CD8-positive, alpha-beta memory T cell (primary cell): ENCODE measurements at places on chromosomes 3 and 15. TPM values are rescaled to one million over a fixed set of nuclear protein-coding genes. Genes with fewer than 3 reads are reported as not detected.
A peak's percentile ranks its signal among the peaks of the same experiment; 100 is the strongest.

GRCh38 chr3:83034806-83035703 is 1273.6 kb upstream of the GBE1 start:
- DNase-seq: no peak

GRCh38 chr3:80215191-80215590 is 447.4 kb upstream of the ROBO1 start:
- DNase-seq: no peak

- no peak for DNase-seq
Observed at GRCh38 chr15:35437157-35437556, 108.8 kb downstream of the DPH6 start.

DNA sequence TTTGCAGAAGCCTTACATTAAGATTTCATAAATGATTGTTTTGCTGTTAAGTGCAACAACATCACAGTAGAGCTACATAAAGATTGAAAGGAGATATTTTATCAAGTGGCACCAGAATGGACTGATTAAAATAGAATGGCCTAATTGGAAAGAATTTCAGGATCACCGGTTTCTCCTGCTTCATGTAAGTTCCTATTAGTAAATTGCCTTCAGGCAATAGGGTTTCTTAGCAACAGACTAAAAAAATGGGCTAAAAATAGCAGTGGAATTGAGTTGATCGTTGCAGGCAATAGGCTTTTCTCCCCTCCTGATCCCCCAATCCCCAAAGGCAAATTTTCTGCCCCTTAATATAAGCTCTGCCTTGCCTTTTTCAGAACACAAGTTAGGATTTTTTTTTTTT is 917 bp downstream of the LNP1 start:
- DNase-seq: no peak

GRCh38 chr3:21991061-21991460 is 240.1 kb upstream of the ZNF385D start:
- no peak for DNase-seq

B3GALNT1 gene
- total RNA-seq: 1.8 TPM

FAM81A gene
- 0.83 TPM for total RNA-seq

DNA sequence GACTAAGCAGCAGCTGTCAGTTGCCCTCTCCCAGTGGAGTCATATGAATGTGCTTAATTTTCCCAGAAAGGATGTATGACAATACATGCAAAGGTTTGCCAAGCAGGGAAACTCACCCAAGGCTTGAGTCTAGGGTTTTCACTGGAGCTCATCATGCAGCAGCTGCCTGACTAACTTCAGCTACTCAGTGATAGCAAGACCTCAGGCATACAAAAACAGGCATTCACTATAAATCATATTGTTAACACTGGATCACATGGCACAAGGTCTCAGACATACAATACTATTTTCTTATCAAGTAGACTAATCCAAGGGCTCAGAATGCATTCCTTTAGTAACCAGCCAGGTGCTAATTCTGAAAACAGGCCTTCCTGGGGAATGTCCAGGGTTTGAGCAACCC is 85.0 kb upstream of the STAC start:
- no peak for DNase-seq

DNA sequence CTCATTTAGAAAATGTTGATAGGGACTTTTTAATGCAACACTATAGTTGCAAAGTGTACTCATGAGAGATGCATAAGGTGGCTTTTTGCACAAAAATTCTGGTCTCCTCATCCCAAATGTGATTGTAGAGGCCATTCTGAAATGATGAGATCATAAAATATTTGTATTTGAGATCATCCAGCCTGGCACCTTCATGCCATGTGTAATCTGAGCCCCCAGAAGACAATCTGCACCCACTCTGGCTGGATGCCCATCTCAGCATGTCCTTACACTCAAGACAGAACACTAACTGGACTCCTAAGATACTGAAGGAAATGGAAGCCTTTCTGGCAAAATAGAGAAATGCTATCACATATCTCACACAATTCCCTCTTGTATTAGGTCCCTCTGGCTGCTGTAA is 49.2 kb downstream of the SLC7A14 start:
- no peak for DNase-seq

GRCh38 chr3:8524249-8524648 is 22.6 kb downstream of the LMCD1 start:
- no peak for DNase-seq

DNA sequence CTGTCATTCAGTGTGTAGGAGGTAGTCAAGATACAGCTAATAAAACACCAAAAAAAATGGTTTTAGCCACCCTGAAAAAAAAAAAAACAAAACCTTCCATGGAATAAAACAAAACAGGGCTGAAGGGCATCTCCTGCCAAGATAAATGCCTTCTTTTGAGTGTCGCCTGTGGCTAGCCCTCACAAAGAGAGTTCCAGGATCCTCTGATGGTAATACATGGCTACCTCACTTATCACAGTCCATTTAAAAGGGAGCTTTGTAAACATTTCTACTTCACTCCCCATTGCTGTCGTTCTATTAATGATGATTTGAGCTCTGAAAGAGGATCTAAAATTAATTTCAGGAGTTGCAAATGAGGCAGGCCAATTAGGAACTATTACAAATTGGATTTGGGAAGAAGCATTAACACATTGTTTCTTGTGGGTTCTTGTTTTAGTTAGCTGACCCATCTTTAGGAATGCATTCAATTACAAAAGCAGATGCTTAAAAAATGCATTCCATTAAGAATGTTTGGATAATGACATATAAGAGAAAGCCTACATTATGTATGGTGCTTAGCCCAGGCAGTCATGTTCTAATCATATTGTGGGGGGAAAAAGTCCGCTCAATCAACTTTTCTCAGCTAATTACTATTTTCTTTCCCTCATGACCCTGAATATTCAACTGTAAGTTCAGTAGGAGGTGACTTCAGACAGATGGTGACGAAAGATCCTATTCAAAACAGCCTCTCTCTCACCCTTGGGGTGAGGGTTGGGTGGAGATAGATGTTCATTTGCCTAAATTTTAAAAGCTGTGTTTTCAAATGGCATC is 255.1 kb upstream of the WNT5A start:
- DNase-seq: no peak

DNA sequence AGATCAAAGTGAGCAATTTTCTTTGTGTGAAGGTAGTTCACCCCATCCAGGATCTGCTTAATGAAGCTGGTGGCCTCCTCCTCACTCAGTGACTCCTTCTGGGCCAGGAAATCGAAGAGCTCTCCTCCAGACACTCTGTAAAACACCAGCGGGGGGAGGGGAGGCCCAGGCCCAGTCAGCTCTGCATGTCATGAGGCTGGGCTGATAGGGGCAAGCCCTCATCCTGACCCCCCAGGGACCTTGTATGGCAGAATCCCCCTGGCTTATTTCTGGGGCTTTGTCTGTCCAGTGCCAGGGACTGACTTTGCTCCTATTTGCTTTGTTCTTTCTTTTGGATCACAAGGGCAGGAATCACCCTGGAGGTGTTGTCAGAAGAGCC is 74.9 kb downstream of the DAPK2 start:
- DNase-seq: peak; percentile 19

DNA sequence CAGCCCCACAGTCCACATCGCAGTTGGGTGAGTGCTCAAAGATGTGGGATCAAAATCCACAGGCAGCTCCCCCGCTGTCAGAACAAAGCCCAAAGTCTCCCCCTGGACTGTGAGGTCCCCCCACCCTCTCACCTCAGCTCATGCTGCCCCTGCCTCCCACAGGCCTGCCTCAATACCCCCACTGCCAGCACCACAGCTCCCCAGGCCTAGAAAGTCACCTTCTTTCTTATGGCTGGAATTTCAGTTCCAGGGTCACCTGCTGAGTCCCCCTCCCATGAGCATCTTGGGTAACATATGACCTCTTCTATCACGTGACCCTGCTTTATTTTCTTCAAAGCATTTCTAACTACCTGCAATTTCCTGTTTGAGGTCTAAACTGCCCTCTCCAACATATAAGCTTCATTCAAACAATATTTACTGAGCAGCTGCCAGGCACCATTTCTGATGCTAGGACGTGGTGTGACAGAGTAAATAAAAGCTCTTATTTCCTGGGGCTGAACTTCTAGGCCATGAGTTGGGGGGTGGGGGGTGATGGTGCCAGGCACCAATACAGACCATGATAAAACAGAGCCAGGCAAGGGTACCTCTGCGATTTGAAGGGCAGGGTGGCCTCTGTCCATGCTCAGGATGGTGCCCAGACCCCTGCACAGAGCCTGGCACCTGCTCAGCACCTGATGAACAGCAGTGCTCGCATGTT is 2.4 kb upstream of the TMEM89 start:
- DNase-seq: no peak

THAP10 gene
- 0.20 TPM for total RNA-seq

- no peak for DNase-seq
Observed at GRCh38 chr3:58041826-58042324, 33.7 kb downstream of the FLNB start.

WNT5A gene
- not detected for total RNA-seq

DNA sequence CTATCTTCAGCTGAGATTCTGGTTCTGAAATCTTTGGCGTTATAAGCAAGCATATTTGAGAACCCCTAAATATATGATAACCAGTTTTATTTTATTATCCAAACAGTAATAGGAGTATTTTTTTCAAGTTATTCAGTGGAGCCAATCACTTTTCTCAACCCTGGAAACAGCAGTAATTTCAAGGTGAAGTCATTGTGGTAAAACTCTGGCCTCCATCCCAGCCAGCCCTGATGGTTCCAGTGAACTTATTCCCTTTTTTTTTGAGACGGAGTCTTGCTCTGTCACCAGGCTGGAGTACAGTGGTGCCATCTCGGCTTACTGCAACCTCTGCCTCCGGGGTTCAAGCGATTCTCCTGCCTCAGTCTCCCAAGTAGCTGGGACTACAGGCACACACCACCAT is 545.4 kb upstream of the IL12A start:
- no peak for DNase-seq

DNA sequence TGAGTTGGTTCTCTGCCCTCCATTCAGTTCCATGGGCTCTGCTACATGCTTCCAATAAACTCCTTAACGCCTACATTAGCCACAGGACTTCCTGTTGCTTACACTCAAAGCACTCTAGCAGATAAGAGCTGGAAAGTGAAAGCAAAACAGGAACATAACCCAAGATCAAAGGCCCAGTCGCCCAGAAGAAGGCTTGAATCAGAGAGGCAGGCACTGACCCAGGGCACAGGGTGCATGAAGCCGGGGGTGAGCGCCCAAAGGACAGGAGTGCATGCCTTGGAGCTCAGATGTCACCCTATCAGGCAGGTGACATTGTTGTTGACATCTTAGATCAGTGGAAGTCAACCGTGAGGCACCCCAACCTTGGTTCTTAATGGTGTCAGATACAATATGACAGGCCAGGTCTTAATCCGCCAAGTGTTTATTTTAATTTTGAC is 235.1 kb downstream of the UACA start:
- DNase-seq: peak; percentile 71

DNA sequence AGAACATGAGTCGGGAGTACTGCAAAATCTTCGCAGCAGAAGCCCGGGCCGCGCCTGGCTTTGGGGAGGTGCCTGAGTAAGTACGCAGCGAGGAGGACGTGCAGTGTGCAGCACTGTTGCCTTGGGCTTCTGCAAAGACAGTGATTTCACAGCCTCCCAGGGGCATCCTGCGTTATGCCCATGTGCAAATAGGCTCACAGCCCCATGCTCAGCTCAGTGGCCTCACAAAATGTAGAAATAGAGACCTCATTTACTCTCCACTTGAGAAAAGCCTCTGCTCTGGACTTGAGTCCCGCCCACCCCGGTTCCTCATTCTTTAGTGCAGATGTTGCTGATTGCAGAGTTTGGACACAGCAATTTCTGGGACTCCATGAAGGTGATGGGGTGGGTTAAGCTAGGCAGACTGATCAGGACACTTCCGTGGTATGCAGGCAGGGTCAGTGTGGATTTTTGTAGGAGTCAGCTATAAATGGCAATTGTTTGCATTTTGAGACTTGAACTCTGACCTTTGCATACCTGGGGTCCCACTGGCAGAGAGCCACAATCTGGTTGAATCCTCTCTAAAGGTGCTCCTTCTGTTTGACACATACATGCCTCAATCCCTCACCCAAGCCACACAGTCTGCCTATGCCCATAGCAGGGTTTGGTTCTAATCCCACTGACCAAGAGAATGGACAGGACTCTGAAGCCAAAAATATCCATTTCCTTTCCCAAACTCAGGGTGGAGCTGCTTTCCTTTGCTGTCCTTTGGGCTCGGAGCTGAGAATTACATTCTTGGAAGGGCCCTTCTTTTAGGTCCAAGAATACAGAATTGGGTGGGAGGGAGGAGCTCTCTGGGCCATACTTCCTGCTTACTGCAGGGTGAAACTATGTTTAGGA is 20.7 kb upstream of the SLC28A1 start:
- no peak for DNase-seq

DNA sequence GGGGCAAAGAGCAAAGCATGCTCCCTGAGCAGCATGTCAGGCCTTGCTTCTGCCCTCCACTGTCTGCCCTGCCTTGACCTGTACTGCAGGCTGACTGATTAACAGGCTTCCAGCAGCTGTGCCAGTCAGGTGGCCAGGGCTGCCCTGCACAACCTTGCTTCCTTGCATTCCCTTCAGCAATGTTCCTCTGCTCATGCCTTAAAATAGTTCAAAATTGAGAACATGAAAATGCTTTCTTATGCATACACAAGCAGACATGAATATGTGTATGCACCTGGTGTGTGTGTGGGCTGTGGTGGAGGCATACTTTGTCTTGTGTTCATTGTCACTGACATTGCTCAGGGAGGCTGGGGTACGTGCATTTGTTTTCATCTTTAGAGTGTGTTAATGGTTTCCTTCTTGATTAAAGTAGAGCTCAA is 1.2 kb upstream of the SLC22A13 start:
- no peak for DNase-seq

PXYLP1 gene
- total RNA-seq: 9.5 TPM

ZPLD1 gene
- total RNA-seq: not detected

- DNase-seq: no peak
Observed at GRCh38 chr3:178845420-178846118, 226.0 kb downstream of the ZMAT3 start.

CELF6 gene
- 0.68 TPM for total RNA-seq

GRCh38 chr15:26877831-26878230 is 11.0 kb downstream of the GABRA5 start:
- DNase-seq: no peak

- no peak for DNase-seq
Observed at GRCh38 chr3:71859123-71859519, 74.2 kb upstream of the PROK2 start.

SMC4 gene
- 123 TPM for total RNA-seq

DNA sequence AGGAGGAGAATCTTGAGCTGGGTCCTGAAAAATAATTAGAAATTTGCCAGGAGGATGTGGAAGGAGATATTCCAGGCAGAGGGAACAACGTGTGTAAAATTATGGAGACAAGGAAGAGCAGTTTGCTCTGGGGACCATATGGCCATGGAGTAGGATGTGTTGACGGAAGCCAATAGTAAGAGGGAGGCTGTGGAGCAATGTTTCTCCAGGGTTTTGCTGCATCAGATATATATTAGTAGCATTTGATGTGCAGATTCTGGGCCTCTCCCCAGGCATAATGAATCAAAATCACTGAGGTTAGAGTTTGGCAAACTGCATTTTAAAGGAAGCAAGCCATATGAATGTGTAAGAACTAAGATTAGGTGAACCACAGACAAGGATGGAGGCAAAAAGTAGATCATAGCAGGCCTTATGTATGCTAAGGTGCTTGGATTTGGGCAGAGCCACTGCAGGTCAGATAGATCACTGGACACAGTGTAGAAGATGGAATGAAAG is 192.9 kb upstream of the IL12A start:
- DNase-seq: no peak

GRCh38 chr3:185489462-185489861 is 9.4 kb downstream of the TMEM41A start:
- DNase-seq: no peak

DPPA2 gene
- total RNA-seq: not detected

STIMATE gene
- total RNA-seq: 39.1 TPM

SCG3 gene
- not detected for total RNA-seq

- DNase-seq: no peak
Observed at GRCh38 chr15:93707751-93708150, 523.6 kb upstream of the MCTP2 start.

GRCh38 chr3:57918123-57918837 is 89.9 kb upstream of the FLNB start:
- no peak for DNase-seq
